ENCODE measurements at places on chromosomes 3 and 15.

DNA sequence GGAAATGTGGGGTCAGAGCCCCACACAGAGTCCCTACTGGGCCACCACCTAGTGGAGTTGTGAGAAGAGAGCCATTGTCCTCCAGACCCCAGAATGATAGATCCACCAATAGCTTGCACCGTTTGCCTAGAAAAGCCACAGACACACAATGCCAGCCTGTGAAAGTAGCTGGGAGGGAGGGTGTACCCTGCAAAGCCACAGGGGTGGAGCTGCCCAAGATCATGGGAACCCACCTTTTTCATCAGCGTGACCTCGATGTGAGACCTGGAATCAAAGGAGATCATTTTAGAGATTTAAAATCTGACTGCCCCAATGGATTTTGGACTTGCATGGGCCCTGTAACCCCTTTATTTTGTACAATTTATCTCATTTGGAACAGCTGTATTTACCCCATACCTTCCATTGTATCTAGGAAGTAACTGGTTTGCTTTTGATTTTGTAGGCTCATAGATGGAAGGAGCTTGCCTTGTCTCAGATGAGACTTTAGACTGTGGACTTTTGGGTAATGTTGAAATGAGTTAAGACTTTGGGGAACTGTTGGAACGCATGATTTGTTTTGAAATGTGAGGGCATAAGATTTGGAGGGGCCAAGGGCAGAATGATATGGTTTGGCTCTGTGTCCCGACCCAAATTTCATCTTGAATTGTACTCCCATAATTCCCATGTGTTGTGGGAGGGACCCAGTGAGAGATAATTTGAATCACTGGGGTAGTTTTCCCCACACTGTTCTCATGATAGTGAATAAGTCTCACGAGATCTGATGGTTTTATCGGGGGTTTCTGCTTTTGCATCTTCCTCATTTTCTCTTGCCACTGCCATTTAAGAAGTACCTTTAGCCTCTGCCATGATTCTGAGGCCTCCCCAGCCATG, 49.0 kb downstream of the CD200 start:
- DNase-seq = no peak

- no peak for DNase-seq
Measured at GRCh38 chr3:61805510-61806080, 244.2 kb downstream of the PTPRG start.

GRCh38 chr3:129398803-129399144, 29.7 kb downstream of the EFCAB12 start:
- no peak for DNase-seq

GRCh38 chr15:61243983-61244593, 15.0 kb upstream of the RORA start:
- no peak for DNase-seq

DNA sequence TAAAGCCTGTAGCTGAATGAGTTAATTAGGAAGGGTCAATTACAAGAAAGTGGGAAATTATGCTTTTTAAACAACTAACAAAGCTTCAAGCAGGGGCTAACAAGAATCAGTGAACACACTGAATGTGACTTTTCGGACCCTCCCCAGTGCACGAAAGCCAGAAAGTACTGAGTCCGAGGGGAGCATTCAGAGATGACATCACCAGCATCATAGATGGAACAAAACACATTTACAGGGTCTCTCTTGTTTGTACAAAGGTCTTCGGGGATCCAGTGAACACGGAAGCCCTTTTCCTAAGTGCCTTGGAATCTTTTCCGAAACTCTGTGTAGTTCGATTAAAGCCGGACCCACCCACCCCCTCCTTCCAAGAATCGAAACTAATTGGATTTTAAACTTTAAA, 829 bp downstream of the DCP1A start:
- peak; percentile 48 for DNase-seq
